ENCODE measurements at places on chromosomes 1 and 21.
A peak's percentile ranks its signal among the peaks of the same experiment; 100 is the strongest.

DNA sequence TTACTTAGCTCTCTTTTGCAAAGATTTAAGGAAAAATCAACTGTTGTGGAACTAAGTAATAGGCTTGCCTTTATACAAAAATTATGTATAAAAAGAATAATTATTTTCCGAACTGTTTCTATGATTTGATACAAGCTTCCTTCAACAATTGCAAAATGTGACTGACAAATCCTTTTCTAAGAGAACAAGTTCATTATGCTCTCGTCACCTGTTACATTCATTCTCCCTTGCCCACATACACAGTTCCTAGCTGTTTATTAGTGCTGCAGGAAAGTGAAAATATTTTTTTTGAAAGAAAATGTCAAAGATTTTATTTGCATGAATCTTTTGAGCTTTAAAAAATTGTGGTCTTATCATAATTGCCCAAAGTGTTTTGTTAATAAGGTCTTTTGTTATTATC lies 466.2 kb downstream of the USP25 start:
- DNase-seq = no peak

DNA sequence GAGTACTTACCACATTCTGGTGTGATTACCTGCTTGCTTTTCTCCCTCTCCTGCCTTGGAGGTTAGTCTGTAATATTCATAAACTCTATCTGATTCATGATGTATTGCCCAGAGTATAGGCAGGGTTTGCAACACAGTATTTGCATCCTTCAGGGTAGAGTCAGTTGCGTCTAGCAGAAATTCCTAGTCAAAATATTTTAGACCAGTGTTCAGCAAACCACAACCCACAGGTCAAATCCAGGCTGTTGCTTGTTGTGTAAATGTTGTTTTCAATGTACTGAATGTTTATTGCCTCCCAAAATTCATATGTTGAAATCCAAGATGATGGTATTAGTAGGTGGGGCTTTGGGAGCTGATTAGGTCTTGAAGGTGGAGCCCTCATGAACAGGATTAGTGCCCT lies 82.9 kb downstream of the NGF start:
- DNase-seq = no peak

- no peak for DNase-seq
These were observed 2.6 kb upstream of the NADK start for GRCh38 chr1:1780598-1781525.

DNA sequence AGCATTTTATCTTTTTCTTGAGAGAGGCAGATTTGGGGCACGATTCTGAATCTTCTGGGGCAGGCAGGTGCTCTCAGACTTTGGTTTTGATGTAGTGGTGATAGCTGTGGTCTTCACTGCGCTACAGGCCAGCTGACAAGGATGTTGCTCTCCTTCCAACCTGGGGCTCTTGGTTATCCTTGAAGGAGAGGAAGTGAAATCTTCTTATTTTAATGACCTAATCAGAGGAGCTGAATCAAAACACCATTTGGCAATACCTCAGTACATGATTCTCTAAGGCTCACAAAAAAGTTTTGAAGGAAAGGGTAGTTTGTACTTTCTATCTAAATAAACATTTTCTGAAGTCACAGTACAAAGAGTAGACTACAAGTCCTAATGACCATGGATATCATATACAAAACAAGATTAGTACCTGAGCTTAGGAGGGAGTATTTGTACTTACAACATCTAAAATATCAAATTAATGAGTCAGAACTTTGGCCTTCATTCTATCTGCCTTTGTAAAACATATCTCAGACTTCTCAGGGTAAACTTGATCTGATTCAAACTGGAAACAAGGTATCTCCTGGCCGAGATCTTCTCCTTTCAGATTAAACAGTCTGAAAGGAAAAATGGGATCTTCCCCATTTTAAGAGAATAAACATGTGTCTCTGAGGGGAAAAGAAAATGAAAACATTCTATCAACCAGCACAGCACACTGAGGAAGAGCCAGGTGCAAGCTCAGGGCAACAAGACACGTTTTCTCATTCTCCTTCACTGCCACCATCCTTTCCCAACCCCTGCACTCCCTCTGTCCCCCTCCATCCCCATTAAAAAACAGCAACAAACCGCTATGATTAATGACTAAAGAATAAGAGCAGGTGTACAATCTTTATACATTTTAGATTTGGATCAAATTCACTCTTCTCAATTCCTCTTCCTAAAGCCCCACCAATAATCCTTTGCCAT lies 69.2 kb downstream of the SH3GLB1 start:
- no peak for DNase-seq

- DNase-seq = peak; percentile 32
These were observed 5.8 kb downstream of the VWA1 start for GRCh38 chr1:1441002-1441888.
